ENCODE measurements at places on chromosomes 2 and 18. TPM values are rescaled to one million over a fixed set of nuclear protein-coding genes. Genes with fewer than 3 reads are reported as not detected.

DNA sequence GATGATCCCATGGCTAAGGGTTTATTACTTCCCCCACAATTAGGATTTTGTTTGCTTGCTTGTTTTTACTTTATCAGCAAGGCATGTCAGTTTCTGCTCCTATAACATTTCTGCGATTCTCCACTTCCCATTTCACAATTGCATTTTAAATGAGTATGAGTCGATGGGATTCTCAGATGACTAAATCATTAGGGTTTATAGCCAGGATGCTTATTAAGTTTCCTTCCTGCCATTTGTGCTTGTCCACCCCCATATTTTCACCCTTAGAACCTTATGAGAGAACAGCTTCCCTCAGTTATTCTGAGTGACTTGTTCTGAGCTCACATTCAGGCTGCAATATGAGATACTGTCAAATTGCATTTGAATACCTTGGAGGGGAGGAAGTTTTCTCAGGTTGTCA is 37.9 kb upstream of the C1GALT1C1L start:
- DNase-seq = no peak

- DNase-seq = no peak
Measured at GRCh38 chr2:164473021-164473420, 148.3 kb downstream of the GRB14 start.

HOXD8 gene
- total RNA-seq = 13.8 TPM

DNA sequence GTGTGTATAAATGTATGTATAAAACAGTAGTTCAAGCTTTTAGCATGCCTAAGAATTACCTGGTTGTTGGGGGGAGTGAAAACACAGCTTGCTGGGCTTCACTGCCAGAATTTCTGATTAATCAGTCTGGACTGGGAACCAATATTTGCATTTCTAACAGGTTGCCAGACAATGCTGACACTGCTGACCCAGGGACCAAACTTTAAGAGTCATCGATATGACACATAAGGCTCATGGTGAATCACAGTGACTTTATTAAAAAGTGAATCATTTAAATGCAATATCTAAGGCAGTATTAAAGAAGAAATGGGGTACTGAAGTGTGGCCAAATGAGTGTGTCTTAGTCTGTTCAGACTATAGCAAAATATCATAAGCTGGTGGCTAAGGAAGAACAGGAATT is 195.9 kb upstream of the DTNA start:
- no peak for DNase-seq

- DNase-seq = no peak
Measured at GRCh38 chr2:119384971-119385370, 18.2 kb downstream of the DBI start.

SERPINB3 gene
- total RNA-seq = not detected

LIMS3 gene
- total RNA-seq = 1.6 TPM

Measured in breast epithelium (tissue), 4 donors.